BJ (cell line): ENCODE measurements at places on chromosomes 3 and 15. TPM values are rescaled to one million over a fixed set of nuclear protein-coding genes. Genes with fewer than 3 reads are reported as not detected.
A peak's percentile ranks its signal among the peaks of the same experiment; 100 is the strongest.

DNA sequence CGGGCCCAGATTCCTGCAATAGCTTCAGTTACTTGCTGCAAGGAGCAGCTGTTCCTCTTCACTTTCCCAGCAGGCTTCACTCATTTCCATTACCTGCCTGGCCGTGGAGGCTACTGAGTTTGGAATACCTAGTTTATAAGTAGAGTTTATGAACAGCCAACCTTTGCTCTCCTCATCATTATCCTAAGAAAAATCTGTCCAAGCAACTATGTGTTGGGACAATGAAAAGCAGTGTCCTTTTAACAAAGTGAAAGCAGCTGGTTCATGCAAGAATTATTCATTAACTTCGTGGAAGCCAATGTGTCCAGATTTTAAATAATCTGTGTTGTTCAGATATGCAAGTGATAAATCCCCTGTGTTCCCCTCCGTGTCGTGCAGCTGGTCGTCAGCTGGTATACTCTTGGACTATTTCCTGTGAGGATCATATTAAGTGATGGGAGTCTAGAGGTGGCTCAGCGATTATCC lies 39.3 kb upstream of the SSR3 start:
- DNase-seq = no peak

- no peak for DNase-seq
Measured at GRCh38 chr15:82566690-82567089, 26.4 kb upstream of the RPS17 start.

DNA sequence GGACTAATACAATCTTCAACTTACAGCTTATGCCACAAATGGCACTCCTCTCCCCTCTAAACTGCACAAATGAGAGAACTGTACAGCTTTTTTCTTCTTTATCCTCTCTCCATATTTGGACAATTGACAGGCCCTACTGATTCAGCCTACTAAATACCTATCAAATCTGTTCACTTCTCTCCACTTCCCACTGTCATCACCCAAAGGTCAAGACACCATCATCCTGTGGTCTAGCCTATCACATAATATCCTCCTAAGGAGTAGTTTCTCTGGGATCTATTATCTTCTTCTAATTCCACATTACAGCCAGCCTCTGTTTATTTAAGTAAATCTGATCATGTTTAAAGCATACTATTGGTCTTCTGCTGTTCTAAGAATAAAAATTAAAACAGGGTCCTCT lies 33.0 kb upstream of the SLC12A8 start:
- DNase-seq = no peak

DNA sequence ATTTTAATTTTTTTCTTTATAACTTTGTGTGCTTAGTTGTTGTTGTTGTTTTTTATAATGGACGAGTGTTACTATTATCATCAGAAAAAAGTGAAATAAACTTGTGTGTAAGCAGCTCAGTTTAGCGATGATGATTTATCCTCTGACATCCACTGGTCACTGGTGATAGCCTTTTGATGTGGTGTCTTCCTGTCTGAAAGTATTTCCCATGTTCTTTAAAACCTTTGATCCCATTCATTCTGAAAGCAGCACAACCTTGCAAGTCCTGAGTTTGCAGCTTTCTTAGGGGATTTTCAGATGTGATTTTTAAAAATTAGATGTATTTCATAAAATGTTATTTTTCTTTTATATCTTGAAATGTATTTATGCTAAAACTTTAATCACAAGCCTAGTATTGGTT lies 85.9 kb upstream of the ZPLD1 start:
- no peak for DNase-seq

- no peak for DNase-seq
Measured at GRCh38 chr3:104206925-104207324, 1159.8 kb upstream of the ALCAM start.

DNA sequence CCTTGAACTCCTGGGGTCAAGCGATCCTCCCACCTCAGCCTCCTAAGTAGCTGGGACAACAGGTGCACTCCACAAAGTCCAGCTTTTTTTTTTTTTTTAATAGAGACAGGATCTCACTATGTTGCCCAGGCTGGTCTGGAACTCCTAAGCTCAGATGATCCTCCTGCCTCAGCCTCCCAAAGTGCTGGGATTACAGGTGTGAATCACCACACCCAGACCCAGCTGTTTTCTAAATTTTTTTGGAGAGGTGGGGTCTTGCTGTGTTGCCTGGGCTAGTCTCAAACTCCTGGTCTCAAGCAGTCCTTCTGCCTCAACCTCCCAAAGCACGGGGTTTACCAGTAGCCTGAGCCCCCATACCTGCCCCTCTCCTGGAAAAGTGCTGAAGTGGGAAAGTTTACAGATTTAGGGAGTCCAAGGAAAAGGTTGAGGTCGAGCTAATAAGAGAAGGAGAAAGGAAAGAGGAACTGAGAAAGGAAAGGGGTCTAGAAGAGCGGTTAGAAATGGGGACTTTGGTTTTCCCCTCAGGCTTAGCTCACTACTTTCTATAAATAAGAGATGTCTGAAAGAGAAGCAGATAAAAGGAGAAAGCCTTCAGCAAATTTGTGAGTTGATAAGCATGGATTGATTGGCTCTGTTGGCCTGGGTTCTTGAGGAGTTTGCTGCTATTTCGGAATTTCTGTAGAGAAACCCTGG lies 23.6 kb downstream of the UBE2E1 start:
- DNase-seq = no peak

GRCh38 chr3:108338901-108339545 lies 42.7 kb downstream of the HHLA2 start:
- no peak for DNase-seq

- DNase-seq = no peak
Measured at GRCh38 chr3:156586905-156587759, 32.2 kb upstream of the SSR3 start.

DNA sequence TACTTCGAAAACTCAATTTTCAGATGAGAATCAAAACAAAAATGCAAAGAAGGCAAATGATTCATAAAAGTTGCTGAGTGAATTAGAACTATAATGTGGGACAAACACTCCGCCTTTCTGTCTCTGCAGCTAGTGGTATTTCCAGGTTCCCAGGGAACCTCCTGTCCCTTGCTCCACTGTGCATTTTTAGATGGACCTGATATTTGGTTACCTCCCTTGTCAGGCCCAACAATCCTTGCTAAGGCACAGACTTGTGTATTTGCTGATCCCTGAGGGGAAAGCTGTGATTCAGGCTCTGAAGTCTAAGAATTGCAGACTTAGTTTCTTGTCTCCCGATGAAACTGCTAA lies 162.7 kb downstream of the LPP start:
- DNase-seq = no peak

DNA sequence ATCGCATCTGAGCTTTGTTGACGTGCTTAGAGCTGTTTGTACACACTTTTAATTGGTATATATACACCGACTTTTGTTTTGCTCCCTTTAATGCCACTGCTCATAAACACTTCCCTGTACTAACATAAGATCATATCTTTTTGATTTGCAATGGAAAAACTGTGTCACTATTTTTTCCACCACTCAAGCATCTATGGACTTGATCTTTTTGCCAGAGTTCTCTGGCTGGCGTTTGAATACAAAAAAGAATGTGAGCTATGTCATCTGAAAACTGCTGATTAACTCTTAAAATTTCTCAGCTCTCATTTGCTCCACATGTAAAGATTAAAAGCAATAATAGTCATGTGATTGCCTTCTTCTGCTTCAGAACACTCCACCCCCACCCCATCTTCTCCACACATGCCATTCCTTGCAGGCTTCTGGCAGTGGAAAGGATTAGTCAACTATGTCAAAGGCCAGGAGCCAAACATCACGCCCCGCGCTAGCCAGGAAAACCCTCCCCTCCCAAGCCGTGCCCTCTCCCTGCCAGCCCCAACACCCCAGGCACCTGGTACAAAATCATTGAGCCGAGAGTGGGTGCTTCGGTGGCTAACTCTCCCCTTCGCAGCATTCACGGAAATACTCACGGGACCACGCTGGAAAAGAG lies 123.4 kb upstream of the MEF2A start:
- peak; percentile 82 for DNase-seq

DNA sequence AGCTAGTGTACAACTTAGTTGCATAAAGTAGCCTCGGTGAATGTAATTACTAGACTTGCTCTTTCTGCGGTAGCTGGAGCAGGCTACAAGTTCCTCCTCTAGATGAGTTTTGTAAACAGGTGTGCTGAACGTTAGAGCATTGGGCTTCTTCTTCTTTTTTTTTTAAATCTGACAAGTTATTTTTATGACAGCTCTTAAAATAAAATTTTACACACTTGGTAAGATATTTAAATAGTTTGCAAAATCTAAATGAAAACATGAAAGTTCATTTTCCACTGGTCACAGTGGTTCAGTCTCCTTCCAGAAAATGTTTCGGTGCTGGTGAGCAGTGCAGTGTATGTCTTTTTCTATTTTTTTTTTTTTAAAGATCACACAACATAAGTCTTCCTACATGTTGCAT lies 3.0 kb downstream of the CCR9 start:
- no peak for DNase-seq

- DNase-seq = no peak
Measured at GRCh38 chr3:153026026-153026425, 136.0 kb upstream of the RAP2B start.

DNA sequence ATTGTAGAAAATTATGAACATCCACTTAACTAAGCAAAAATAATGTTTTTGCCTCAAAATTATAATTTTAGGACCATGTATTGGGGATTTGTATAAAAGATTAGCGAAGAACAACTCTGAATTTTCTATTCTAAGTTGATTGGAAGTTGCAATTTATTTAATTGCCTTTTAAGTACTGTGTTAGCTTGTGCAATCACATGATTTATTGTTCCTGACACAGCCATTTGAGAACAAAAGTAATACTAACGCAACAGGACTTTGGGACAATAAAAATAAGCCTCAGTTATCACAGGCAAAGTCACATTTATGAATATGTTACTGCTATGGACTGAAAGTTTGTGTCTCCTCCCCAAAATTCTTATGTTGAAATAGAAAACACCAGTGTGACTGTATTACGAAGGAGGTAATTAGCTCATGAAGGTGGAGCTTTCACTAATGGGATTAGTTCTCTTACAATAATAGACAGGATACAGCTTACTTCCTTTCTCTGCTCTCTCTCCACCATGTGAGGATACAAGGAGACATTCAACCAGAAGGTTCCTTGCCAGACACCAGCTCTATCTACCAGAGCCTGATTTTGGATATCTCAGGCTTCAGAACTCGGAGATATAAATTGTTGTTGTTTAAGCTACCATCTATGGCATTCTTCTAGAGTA lies 745.9 kb downstream of the ZBBX start:
- no peak for DNase-seq

DNA sequence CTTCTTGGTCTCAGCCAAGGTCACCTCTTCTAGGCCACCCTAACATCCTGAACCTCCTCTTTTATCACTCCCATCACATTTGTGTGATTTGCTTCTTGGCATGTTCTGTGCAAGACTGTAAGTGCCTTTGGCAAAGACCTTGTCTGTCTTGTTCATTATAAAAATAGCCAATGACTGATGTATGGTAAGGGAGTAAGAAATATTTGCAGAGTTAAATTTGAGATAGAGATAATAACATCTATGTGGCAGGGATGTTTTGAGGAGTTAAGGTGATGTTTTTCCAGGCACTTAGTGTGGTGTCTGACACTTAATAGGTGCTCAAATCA lies 202.3 kb downstream of the CADPS start:
- no peak for DNase-seq

DNA sequence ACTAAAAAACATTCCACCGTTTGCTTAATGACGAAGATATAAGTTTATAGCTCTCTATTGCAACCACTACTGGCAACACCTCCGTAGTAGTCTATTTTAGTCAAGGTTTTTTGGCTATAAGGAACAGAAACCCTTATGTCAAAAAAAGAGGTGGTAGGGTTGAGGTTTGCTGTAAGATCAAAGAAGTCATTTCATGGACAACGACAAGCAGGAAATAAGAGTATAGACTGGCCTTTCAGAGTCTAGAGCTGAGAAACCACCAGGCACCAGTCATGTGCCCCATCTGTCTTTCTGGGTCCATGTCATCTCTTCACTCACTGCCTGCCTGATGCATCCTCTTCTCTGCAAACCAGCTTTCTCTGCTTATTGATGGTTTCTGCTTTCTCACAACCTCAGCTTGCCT lies 42.7 kb downstream of the THBS1 start:
- no peak for DNase-seq

DNA sequence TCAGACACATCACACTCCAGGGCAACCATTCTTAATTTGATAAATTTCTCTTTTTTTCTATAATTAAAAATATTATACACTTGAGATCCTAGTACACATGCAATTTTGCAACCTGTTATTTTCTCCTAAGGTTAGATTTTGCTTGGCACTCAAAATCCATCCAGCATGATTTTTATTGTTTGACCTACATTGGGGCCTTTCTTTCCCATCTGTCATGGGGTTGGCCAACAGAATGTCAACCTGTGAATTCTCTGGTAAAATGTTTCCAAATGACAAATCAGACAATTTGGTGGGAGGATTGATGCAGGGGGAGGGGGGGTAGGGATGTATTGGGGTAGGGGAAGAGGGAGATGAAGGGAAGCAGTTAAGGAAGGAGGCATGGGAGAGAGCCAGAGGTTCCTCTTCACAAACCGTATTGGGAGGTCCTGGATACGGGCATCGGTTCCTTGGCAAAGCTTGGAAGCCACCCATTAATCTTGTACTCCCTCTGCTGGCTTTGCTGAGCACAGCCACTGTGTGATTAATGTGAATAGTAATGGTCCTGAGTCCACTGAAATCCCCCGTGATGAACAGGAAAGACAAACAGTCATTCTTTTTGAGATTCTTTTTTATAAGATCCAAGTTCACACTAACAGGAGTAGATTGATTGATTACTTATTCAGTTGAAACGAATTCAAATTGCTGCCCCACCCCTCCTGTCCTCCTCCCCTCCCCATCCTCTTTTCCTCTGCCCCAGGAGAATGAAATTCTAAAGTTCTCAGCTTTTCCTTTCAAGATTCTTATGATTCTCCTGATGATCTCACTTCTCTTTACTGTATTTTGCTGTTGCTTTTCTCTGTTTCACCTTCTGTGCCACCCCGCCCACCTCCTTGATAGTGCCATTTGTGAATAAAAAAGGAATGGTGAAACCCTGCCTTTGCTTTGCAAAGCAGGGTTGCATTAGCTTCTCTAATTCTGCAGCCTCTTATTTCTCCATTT lies 82.2 kb upstream of the SLC25A26 start:
- no peak for DNase-seq

GRCh38 chr3:156820692-156821080 lies 5.5 kb upstream of the LEKR1 start:
- DNase-seq = no peak

GPR62 gene
- not detected in 2 replicates for polyA plus RNA-seq

SPESP1 gene
- polyA plus RNA-seq = 7.5 and 11.7 TPM in 2 replicates

ITIH3 gene
- 1.3 and 1.7 TPM in 2 replicates for polyA plus RNA-seq

WDR5B gene
- polyA plus RNA-seq = 2.8 and 5.0 TPM in 2 replicates

CSK gene
- 15.1 and 25.3 TPM in 2 replicates for polyA plus RNA-seq

POU1F1 gene
- polyA plus RNA-seq = not detected in 2 replicates

UROC1 gene
- not detected in 2 replicates for polyA plus RNA-seq

CDCP1 gene
- 1.0 and 1.3 TPM in 2 replicates for polyA plus RNA-seq

PROS1 gene
- 2.0 and 5.2 TPM in 2 replicates for polyA plus RNA-seq

FGF12 gene
- 0.11 TPM in 1 of 2 replicates, not detected in the other for polyA plus RNA-seq

RASGRP1 gene
- polyA plus RNA-seq = 4.2 and 4.3 TPM in 2 replicates

C3orf22 gene
- polyA plus RNA-seq = not detected in 2 replicates

PLA2G4F gene
- not detected in 2 replicates for polyA plus RNA-seq
